HFFc6 (cell line): ENCODE measurements at places on chromosomes 5 and 9.

GRCh38 chr5:5792106-5792505 is 369.6 kb downstream of the ICE1 start:
- DNase-seq = no peak

GRCh38 chr5:148961261-148962199 is 101.3 kb downstream of the SH3TC2 start:
- no peak for DNase-seq

DNA sequence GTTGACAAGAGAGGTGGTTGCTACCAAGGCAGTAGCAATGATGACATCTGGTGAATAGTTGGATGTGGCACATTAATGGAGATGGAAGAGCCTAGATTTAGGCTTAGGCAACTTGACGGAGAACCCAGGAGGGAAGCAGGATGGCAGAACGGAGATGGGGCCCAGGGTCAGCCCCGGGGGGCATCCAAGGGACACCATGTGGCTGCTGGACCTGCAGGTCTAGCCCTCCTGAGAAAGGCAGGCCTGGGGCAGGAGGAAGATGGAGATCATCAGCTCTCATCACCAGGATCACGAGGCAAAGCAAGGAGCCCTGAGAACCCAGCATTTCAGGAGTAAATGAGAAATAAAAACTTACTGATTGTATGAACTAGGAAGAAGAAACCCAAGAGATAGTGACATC is 216.2 kb downstream of the AUH start:
- DNase-seq = no peak

- DNase-seq = no peak
Observed at GRCh38 chr5:137730336-137730735, 5.6 kb downstream of the KLHL3 start.

GRCh38 chr9:93209097-93209496 is 25.2 kb downstream of the WNK2 start:
- DNase-seq = no peak

DNA sequence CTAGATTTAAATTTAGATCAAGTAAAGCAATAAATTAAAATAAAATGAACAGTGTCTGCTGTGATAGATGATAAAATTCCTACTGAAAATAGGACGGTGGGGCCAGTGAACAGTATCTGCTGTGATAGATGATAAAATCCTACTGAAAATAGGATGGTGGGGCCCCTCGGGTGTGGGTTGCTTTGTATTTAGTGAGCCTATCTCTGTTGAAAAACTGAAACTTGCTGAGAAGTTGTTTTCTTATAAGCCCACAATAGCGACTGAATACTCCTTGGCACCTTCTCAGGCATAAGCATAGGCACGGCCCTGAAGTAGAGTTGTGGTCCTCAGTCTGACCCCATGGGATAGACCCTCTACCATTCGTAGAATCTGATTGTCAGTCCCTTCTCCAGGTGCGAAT is 5.7 kb downstream of the SDHA start:
- DNase-seq = no peak

GRCh38 chr9:83622939-83623678 is at the start of gene IDNK:
TSS of gene IDNK (plus strand) at chr9:83623143. CDS start at chr9:83623172, 29 bp downstream.
- DNase-seq = peak; percentile 60

GRCh38 chr5:168552146-168552545 is 23.0 kb downstream of the FBLL1 start:
- DNase-seq = peak; percentile 49

GRCh38 chr5:9716838-9717281 is 86.7 kb upstream of the TAS2R1 start:
- DNase-seq = peak; percentile 94

DNA sequence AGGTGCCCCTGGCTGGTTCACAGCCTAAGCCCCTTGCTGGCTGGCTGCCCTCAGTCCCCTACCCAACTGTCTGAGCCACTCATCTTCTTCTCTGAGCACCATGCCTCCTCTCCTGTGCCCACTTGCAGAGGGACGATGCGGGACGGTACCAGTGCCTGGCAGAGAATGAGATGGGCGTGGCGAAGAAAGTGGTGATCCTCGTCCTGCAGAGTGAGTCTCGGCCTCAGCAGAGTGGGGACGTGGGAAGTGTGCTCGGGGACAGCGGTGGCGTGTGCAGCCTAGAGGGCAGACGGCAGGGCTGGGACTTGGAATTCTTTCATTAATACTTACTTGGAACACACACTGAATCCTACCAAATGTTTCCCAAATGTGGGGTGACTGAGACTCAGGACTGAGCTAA is 34.3 kb upstream of the ASS1 start:
- no peak for DNase-seq

DNA sequence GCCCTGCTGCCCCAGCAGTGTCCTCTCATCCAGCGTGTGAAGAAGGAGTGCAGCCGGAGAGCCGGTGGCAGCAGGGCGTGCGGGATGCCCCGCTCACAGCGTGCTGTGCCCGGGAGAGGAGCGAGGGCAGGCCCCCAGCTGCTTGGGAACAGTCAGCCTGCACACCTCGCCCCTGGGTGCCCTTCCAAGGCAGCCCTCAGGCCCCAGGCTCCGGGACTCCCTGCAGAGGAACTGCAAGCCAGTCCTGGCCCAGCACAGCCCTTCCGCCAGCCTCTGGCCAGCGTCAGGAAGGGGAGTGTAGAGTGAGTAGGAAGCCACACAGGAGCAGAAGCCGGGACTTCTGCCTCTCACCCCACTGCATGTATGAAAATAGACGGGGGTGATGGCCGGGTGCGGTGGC is 43.5 kb downstream of the ADAMTS2 start:
- no peak for DNase-seq
